ENCODE measurements at places on chromosomes 1 and 21.

DNA sequence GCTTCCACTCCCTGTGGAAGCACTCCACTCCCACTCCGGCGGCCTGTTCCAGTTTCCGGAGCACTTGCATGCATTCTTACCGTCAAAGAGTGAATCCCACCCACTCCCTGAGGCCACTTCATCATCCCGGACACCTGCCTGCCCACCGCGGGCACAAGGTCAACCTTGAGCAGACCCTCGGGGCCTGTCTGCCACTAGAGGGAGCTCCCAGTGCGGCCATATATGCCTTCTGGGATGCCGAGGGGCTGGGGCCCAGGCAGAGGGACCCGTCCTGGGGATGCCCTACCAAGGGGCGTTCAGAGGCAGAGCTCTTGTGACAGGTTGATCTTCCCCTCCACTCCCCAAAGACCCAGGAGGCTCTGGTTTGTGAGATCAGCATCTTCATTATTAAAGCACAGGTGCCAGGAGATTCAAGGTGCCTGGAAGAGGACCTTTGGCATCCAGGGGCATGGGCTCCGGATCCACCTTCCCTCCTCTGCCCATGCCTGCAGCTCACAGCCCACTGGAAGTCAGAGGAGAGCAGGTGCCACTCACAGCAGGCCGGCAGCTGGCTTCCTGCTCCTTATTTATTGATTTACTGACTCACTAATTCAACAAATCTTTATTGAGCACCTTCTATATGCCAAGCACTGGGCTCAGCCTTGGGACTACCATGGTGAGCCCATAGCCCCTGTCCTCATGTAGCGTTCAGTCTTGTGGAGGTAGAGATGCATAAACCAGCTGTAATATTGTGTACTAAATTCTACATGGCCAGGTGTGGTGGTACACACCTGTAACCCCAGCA, 47.3 kb downstream of the UBIAD1 start:
- peak; percentile 59 for DNase-seq

- DNase-seq, result no peak
Observed at GRCh38 chr21:38599381-38599975, 101.2 kb upstream of the ERG start.

- no peak for DNase-seq
Observed at GRCh38 chr1:94079080-94079940, 41.6 kb downstream of the ABCA4 start.

- DNase-seq, result no peak
Observed at GRCh38 chr1:29563571-29563970, 327.2 kb downstream of the PTPRU start.

DNA sequence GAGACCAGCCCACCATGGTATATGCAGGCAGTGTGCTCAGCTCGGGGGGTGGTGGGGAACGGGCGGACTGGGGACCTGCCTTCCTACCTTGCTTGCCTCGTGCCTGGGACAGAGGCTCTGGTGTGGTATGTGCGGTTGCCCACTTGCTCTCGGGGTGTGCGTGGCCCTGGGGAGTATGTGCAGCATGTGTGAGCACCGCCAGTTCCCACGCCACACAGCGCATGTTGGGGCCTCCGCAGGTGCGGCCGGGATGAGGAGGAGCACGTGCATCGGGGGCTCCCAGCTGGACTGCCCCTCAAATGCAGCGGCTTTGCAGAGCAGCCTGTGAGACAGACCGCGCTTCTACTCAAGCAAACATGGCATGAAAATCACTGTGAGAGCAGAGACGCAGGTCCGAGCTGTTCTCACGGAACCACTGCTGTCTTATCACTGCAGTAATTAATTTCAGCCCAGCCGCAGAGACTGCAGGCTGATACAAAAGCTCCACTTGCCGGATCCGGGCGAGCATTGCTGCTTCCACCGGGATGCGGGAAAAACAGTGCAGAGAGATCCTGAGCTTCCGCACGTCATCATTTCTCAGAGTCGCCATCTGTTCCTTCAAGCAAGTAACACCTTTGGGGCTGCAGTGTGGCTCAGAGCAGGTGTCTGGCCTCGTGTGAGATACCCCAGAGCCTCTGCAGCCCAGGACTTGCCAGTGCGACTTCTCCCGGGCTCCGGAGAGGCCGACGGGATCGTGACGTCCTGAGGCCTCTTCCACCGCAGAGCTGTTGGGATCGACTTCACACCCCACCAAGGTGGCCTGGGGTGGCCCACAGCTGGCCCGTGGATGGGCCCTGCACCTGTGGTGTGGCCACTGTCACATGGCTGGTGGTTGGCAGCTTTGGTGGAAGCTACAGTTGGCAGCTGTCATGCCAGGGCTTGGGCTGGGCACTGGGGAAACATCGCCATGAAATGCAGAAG, 92.6 kb upstream of the ACTRT2 start:
- DNase-seq, result no peak

- no peak for DNase-seq
Observed at GRCh38 chr1:94130851-94131595, 10.1 kb upstream of the ABCA4 start.

GRCh38 chr1:110084227-110085078, 14.0 kb upstream of the ALX3 start:
- peak; percentile 50 for DNase-seq

GRCh38 chr1:200972985-200973742, 50.4 kb downstream of the KIF21B start:
- no peak for DNase-seq

DNA sequence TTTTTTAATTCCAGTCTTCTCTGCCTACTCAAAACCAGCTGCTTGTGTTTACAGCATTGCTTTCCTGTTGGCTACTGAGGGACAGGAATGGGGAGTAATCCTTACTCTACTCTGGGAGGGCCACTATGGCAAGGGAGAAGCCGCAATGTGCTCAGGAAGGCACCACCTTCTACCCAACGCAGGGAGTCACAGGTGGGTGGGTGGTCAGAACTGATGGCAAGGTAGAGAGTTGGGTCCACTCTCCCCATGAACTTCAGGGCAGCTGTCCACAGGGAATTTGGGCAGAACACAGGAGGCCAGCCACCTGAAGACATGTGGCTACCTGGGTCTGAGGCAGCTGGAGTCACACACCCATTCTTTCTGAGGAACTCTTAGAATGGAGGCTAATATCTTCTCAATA, 40.5 kb upstream of the HMGB4 start:
- DNase-seq, result no peak

- DNase-seq, result no peak
Observed at GRCh38 chr21:15122241-15122640, 57.4 kb upstream of the NRIP1 start.

DNA sequence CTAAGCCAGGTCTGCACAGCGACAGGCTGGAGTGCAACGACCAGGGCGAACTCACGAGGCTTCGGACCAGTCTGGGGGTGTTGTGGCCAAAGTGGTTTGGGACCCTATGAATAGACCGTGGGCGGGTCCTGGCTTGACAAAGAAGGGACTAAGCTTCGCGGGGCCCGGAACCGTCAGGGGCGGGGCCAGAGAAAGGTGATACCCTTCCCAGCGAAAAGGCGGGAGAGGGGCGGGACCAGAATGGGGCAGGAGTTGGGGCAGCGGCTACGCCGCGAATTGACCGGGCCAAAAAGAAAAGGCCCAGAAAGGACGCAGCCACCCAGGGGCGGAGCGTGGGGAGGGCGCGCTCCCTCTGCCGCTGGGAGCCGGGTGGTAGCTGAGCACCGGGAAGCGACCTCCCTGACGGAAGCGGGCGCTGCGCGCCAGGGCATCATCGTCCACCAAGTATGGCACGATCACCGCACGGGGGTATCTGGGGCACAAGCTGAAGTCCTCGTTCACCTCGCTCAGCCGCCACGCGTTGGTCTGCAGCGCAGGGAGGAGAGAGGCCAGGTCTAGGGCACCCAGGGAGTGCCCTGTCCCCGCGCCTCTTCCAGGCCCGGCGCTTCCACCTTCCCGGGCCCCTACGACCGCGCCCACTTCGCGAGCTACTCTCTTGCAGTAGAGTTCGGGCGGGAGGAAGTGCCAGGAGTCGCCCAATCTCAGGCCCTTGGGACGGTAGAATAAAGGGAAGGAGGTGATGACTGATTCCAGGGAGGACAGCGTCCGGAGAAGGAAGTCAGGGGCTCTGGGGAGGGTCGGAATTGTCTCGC, 6.7 kb upstream of the FAM167B start:
- DNase-seq, result peak; percentile 57

DNA sequence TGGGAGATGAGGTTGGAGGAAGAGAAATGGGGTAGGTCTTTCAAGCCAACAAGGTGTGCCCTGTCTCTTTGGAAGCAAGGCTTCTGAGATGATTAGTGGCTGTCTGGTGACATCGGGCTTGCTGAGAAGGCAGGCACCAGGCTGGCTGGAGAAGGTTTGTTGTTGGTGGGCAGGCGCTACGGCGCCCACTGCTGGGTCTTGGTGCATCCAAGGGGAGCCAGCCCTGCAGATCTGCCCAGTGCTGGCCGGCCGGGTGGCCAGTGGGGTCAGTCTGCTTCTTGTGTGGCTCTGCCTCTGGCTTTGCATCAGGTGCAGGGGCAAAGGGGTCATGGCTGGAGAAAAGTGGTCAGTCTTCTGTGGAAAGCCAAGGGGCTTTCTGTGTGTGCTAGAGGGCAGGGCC, 126.2 kb downstream of the TLR5 start:
- DNase-seq, result no peak

DNA sequence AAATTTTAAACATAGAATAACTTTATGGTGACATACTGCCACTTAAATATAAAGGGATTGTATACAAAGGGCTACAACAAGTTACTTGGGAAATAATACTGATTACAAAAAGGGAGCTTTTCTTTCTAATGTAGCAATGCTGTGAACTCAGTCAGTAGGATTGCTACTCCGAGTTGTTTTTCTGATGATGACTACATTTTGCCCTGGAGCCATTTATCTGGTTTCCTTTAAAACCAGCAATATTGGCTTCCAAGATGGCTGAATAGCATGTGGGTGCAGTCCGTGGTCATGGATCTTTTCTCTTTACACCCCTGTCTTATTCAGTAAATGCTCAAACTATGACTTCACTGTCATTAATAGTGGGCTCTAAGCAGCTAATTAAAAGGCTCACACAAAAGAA, 92.6 kb upstream of the NEK7 start:
- DNase-seq, result no peak

DNA sequence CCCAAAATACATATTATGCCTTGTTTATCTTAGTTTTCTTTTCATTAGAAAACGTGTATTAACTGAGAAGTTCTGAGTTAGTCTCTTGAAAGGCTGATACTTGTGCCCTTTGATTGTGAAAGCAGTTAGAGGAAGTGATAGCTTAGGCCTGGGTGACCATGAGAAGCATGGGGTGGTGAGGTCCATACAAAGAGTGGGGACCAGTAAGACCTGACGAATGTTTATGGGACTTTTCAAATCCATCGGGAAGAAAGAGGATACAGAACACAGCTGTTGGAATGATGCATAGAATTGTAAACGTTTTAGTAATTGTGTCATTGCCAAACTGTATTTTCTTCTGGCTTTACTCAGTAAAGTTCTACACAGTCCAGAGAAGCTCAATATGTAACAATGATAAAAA, 259.8 kb downstream of the LMO4 start:
- DNase-seq, result no peak

DNA sequence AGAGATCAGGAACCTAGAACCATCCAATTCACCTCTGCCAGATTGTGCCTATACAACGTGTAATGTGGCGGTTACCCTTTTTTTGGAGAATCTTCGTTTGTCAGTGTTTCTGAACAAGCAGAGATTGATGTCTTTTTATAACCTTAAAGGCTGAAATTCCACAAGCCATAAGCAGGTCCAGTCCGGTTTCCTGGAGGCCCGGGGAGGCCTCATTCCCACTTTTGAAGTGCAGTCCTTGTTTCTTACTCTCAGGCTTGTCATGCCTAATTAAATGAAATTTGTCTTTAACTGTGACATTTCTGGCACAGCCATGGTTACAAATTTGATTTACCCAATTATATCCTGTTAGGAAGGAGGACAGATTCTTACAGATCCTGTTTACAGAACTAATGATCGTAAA, 27.8 kb downstream of the ZNF362 start:
- no peak for DNase-seq

- no peak for DNase-seq
Observed at GRCh38 chr1:220962031-220962751, 82.9 kb downstream of the HLX start.

DNA sequence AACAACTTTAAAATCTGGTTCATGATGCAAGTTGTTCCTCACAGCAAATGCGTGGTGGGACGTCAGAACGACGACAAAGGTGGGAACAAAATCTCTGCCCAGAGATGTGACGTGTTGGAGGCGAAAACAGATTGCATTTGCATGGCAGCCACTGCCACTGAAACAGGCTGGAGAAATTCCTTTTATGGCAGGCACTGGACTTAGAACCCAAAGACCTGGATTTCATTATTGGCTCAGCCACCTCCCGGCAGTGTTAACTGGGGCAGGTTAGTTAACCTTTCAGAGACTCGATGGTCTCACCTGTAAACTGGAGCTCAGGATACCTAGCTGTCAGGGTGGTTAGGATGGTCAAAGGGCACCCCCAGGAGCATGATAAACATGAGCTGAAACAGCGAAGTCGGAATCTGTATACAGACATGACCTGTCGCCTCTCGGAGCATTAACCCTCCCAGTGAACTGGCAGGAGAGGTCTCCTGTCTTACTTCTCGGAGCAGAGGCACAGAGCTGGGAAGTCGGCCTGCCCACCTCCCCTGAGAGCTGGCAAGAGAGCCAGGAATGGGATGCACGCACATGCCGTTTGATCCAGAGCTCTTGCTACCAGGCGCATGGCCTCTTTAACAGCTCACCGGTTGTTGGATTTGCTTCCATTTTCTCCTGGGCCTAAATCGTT, 59.2 kb upstream of the TARBP1 start:
- no peak for DNase-seq
